ENCODE measurements at places on chromosomes 3 and 15.

GRCh38 chr3:63655519-63655918 is 3.0 kb downstream of the SNTN start:
- no peak for DNase-seq

- DNase-seq, result no peak
These were observed 62.9 kb upstream of the AGBL1 start for GRCh38 chr15:86016750-86017149.

- no peak for DNase-seq
These were observed 348.0 kb upstream of the EPHA6 start for GRCh38 chr3:96466441-96466840.

- no peak for DNase-seq
These were observed 6.1 kb upstream of the SLC25A38 start for GRCh38 chr3:39376959-39377634.

DNA sequence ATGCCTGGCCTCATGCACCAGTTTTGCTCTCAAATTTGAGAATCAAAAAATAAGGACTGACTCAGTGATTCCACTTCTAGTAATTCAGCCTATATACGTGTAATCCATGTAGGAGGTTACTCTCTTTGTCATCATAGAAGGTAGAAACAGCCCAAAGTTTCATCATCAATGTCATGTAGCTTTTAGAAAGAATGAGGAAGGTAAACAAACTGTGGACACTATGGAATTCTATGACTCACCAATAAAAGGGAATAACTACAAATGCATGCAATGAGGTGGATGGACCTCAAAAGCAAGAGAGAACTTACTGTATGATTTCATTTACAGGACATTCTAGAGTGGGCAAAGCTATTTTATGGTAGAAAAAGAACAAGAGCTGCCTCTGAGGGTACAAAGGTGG is 93.2 kb upstream of the LRIG1 start:
- DNase-seq, result no peak

- no peak for DNase-seq
These were observed 3.4 kb downstream of the EPM2AIP1 start for GRCh38 chr3:36989568-36989967.

- DNase-seq, result no peak
These were observed 13.1 kb downstream of the MTMR10 start for GRCh38 chr15:30978328-30978727.

- no peak for DNase-seq
These were observed 58.4 kb upstream of the POLG start for GRCh38 chr15:89393056-89393455.

DNA sequence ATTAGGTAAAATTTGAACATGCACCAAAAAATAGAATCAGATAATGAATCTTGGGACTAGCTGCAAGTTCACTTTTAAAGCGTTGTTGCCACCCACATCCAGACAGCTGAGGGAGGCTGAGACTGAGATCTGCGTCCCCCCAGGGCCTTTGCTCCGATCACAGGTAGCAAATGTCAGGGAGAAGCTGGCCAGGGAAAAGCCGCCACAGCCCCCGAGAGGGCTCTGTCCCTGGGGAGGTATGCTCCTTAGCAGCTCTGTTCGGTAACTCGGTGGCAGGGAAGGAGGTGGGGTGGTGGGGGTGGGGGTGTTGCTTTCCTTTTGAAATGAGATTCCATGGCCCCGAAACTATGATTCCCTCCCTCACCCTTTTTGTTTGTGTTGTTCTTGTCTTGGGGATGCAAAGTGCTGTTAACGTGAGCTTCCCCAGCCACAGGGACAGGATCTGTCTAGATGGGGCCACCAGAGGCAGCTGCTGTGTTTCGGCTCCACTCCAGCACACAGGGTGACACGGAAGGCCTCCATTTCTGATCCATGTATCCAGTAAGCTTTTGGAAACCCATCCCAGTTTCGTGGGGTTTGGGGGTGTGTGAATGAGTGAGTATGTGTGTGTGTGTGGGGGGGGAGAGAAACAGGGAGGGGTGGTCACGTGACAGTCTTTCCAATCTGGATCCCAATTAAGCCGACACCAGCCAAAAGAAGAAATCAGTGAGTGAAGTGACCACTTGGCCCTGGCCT is 1.1 kb upstream of the MINAR1 start:
- no peak for DNase-seq

DNA sequence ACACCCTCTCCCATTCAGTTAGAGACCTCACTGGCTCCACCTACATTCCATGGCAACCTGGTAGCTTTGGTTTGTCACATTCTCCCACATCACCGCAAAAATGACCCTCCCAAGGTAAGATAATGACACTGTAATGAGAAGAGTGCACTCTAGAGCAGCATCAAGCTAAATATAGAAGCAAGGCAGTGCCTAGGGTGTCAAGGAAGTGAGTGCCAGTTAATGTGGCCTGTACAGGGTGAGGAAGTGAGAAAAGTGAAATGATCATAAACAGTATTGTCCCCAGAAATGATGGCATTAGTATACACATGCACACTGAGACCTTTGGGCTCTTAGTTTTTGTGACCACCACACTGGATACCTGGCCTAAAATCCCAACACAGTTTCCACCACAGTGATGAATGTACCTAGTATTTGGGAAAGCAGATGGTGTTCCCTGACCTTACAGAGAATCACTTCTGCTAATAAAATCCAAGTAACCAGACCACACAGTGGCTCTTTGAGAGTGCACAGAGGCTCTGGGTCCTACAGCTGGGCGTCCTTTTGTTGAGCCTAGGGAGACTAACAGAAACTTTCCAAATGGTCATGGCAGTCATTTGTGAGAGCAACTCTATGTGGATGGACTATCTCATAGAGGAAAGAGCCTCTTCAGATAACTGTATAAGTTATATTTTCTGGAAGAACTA is 106.6 kb downstream of the ARPP21 start:
- DNase-seq, result no peak

GRCh38 chr15:42133886-42134502 is 22.4 kb downstream of the PLA2G4F start:
- peak; percentile 24 for DNase-seq

GRCh38 chr15:34331809-34332208 is 5.8 kb downstream of the SLC12A6 start:
- no peak for DNase-seq

- no peak for DNase-seq
These were observed 20.0 kb upstream of the RBP1 start for GRCh38 chr3:139559541-139559940.

DNA sequence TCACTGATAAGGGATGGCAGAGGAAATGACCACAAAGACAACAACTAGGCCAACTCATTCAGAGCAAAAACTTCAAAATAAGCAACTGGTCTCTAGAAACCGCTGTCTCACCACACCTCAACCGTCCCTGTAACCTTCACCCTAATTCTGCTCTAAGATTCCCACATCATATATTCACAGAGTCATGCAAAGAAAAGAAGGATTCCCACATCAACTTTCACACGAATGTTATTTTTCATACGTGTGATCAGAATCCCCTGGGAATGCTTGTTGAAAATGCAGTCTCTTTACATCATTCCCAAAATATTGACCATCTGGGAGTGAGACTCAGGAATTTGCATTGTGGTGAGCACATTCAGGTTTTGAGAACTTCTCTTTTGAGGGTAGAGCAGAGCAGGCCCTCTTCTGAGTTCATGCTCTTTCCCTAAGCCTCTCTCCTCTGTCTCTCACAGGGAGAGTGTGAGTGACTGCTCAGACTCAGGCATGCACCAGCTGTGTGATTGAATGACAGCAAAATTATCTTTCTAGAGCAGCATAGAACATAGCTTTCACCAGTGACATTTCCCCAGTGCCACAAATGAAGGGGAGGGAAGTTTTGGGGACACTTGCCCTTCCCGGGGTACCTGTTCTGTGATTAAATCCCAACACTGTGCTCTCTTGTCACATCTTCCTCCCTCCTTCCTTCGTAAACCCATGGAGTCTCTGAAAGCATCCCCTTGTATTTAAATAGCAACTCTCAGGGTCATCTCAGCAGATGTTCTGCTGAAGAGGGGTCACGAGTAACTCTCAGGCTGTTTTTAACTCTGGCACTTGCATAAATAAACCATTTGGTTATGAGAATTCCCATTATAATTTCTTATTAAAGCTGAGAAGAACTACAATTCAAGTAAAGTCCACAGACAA is 170.9 kb downstream of the PLCL2 start:
- DNase-seq, result no peak

GRCh38 chr15:50055750-50056157 is 63.3 kb downstream of the ATP8B4 start:
- no peak for DNase-seq

GRCh38 chr3:13400114-13400673 is 19.9 kb downstream of the NUP210 start:
- DNase-seq, result no peak

- no peak for DNase-seq
These were observed 143.5 kb upstream of the TGFBR2 start for GRCh38 chr3:30462721-30463470.

GRCh38 chr3:171551296-171551695 is 91.1 kb upstream of the TNIK start:
- no peak for DNase-seq

DNA sequence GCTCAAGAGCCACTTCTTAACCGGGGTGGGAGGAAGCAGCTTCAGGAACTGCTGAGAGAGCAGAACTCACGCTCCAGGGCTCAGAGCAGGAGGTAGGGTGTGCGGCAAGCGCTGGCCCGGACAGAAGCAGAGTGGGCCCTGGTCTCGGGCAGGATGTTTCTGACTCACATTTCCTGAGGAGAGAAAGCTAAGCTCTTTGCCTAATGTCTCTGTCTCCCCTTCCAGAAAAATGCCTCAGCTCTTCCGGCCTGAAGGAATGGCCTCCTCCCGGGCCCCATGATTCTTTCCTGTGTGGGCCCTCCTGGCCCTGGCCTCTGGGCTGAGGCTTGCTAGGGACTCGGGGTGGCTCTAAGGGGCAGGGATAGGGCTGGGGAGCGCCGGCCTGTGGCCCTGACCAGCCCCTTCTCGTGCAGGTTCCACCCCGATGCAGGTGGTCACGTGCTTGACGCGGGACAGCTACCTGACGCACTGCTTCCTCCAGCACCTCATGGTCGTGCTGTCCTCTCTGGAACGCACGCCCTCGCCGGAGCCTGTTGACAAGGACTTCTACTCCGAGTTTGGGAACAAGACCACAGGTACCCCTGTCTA is 4.1 kb upstream of the STAB1 start:
- no peak for DNase-seq

- no peak for DNase-seq
These were observed 32.7 kb downstream of the CD200 start for GRCh38 chr3:112365636-112366035.

GRCh38 chr15:59317211-59317610 is 55.5 kb downstream of the MYO1E start:
- no peak for DNase-seq

DNA sequence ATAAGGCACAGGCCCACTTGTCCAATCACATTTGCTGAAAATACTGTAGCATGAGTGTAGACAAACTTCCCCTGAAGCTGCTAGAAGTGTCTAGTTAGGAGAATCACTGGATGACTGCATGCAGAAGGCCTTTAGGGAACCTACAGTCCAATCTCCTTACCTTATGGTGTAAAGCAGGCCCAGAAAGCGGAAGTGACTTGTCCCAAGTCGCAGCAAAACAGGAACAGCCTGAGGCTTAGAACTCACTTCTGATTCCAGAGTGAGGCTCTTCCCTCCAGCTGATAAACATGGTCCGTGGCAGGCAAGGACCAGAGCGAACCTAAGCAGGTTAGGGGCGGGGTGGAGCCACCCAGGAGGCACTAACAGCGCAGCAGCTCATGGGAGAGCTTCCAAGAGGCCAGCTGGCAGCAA is 2.5 kb downstream of the GRAMD2A start:
- DNase-seq, result no peak

DNA sequence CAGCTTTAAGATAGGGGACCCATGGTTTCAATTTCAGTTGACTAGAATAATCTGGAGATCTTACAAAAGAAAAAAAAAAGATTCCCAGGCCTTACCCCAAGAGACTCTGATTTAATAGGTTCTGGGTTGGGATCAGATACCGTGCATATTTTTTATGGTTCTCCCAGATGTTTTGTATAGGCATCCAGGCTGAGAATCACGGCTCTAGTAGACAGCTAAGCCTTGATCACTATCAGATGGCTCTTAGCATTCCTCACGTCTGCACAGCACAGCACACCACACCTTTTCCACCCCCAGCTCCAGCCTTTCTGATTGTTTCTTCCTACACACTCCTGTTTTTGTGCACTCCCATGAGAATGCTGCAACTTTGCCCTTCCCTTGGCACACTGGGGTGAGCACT is 40.8 kb downstream of the TMEM45A start:
- no peak for DNase-seq

GRCh38 chr3:109563149-109563548 is 225.8 kb upstream of the DPPA4 start:
- DNase-seq, result no peak

- DNase-seq, result no peak
These were observed 61.6 kb downstream of the RAB7A start for GRCh38 chr3:128787256-128788253.

DNA sequence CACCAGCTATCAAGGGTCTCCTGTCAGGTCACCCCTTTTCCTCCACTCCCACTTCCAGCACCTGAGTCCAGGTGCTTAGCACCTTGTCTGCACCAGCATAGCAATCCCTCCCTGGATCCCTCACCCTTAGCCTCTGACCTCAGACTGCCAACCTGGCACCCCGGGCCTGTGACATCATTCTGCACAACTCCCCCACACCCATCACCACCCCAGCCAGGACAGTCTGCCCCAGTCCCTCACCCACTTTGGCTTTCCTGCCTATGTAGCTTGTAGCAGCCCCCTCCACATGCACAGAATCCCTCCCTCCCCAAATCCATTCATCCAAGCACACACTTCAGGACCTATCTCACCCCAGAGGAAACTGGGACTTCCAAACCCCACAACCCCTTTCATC is 819 bp upstream of the PLXNB1 start:
- no peak for DNase-seq

DNA sequence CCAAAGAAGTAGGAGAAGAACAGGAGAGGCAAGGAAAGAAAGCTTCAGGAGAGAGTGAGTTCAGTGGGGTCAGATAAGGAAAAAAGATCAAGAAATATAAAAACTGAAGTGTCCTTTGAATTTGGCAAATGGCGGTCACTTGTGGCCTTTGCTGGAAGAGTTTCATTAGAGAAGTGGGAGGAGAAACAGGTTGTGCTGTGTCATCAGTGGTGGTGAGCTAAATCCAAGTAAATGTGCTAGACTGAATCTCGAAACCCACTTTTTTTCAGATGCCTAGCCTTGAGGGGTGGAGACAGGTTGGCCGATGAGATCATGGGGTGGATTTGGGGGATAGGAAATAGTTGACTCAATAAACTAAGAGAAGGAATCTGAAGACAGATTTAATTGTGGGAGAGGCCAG is 43.7 kb downstream of the CHRD start:
- DNase-seq, result no peak

GRCh38 chr3:147411815-147412241 is 2.7 kb downstream of the ZIC1 start:
- no peak for DNase-seq

GRCh38 chr3:167057581-167057980 is 322.5 kb downstream of the ZBBX start:
- DNase-seq, result no peak

GRCh38 chr3:194100856-194101390 is 35.0 kb upstream of the HES1 start:
- DNase-seq, result no peak

GRCh38 chr3:87375231-87375682 is 98.9 kb upstream of the POU1F1 start:
- no peak for DNase-seq

Data from activated naive CD4-positive, alpha-beta T cell (primary cell).